Stimulated activated CD8-positive, alpha-beta memory T cell treated with anti-CD3 and anti-CD28 coated beads, Interleukin-12 subunit alpha, Interleukin-12 subunit beta, amount 100 ng/mL, for 4 hours (primary cell): ENCODE measurements at places on chromosomes 13 and 19.

GRCh38 chr13:44815623-44816022, 173.6 kb downstream of the NUFIP1 start:
- no peak for DNase-seq

GRCh38 chr13:36242761-36243160, 28.4 kb upstream of the SOHLH2 start:
- no peak for DNase-seq

- no peak for DNase-seq
Observed at GRCh38 chr13:76667551-76667950, 218.7 kb downstream of the KCTD12 start.

DNA sequence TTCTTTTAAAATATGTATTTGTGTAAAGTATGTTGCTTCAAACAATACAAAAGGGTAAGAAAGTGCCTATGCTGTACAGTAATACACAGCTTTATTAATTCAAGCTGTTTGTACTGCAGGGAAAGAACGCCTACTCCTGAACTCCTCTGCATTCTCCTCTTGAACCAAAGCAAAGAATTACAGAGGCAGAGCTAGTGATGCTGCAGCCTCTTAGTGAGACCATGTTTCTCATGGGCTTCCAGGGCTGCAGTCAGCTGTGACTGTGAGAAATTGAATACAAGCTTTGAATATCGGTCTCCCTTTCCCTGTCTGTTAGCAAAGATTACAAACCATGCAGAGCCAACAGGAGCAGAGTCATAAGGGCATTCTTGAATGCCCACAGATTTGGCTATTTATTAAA, 248.5 kb downstream of the SLITRK1 start:
- no peak for DNase-seq

DNA sequence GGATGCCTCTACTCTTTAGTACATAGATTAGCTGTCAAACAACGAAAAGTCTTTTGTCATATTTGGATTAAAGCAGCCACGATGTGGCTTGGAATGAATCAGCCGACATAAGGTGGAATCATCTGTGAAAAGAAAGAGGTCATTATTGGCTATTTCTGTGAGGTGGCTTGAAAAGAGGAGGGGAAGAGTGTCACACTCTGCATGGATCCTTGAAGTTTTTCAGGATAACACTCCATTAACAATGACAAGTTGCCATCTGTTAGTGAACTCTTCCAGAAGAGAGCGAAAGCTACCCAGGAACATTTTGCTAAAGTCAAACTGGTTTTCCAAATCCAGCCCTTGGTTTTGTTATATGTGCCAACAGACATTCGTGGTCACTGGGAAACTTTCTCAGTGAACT, 1604.8 kb downstream of the OLFM4 start:
- no peak for DNase-seq

- no peak for DNase-seq
Observed at GRCh38 chr13:113959198-113959597, 14.7 kb downstream of the C13orf46 start.

- DNase-seq, result no peak
Observed at GRCh38 chr13:112722433-112723263, 32.8 kb downstream of the ATP11A start.

- no peak for DNase-seq
Observed at GRCh38 chr13:41029629-41030028, 10.5 kb upstream of the ELF1 start.

GRCh38 chr13:111410232-111411021, 90.0 kb downstream of the TEX29 start:
- no peak for DNase-seq

DNA sequence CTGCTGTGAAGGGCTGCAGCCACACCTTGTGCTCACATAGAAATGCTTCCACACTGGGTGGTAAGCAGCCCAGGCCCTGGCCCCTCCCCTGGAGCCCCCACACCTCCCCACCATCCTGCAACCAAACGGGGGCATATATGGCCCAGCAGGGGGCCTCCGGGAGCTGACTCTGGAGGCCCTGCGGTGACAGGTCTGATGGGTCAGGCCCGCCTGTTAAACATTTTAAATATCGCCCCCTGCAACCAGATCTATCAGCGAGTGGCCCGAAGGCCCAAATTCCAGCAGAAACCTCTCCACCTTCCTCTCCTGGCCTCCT, 48.0 kb upstream of the KATNAL1 start:
- DNase-seq, result peak; percentile 25

DNA sequence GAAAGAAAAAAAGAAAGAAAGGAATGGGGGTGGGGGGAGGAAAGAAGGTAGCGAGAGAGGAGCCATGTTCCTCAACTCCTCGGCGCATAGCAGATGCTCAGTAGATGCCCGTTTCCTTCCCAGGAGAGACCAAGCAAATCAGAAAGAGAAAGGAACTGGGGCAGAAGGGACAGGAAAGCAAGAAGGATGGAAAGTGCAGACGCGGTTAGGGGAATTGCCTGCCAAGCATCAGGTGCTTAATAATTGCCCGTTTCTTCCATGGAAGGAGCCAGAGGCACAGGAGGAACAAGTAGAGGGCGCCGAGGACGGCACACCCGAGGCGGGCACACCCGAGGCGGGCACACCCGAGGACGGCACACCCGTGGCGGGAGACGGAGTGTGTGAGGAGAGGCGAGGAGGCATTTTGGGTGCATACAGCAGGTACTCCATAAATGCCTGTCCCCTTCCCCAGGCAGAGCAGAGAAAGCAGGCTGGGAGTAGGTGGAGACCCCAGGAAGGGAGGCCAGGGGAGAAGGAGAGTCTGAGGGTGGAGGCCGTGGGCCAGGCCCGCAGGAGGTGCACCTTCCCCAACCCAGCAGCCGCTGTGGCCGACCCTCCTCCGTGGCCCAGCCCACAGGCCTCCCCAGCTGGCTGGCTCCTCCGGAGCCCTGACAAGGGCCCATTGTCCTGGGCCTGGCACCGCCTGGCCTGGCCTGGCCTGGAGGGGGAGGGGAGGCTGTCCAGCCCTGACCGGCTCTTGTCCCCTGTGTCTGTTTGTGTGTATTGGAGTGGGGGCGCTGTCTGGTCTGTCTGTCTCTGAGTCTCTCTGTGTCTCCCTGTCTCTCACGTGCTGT, 14.6 kb downstream of the JOSD2 start:
- no peak for DNase-seq

GRCh38 chr19:33291623-33292534, 10.5 kb downstream of the CEBPA start:
- DNase-seq, result no peak

DNA sequence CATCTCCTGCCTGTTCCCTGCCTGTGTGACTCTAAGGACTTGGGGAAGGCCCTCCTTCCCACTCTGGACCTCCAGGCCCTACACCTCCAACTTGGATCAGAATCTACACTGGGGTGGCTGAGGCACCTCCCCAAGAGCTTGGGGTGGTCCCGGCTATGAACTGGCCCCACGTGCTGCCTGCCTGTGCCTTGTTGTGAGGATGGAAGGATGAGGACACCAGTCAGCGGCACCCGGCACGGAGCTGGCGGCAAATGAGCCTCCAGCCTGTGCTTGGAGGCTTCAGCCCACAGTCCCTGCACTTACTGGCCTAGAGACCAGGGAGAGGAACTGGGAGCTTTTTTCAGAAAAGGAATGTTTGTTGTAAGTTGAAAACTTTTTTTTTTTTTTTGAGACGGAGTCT, 8.5 kb downstream of the AKAP8 start:
- DNase-seq, result no peak

DNA sequence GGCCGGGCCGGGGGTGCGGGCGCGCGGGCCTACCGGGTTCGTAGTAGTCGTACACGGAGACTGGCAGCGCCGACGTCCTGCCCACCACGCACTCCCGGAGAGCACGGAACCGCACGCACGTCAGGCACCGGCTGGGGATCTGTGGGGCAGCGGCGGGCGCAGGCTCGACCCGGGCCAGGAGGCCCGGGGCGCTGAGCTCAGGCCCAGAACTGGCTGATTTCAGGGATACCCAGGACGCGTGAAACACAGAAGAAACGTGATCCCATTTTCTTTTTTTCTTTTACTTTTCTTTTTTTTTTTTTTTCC, 9.0 kb downstream of the F2RL3 start:
- DNase-seq, result no peak

DNA sequence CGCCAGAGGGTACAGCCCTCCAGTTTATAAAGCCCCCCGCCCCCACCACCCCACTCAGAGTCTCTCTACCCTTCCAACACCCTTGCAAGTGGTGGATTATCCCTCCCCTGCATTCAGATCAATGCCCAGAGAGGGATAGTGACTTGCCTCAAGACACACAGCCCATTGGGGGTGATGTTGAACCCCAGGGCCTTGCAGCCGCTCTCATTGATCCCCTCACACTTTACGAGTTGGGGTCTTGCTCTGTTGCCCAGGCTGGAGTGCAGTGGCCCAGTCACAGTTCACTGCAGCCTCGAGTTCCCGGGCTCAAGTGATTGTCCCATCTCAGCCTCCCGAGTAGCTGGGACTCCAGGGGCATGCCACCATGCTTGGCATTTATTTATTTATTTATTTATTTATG, 11.2 kb downstream of the TLE2 start:
- no peak for DNase-seq

DNA sequence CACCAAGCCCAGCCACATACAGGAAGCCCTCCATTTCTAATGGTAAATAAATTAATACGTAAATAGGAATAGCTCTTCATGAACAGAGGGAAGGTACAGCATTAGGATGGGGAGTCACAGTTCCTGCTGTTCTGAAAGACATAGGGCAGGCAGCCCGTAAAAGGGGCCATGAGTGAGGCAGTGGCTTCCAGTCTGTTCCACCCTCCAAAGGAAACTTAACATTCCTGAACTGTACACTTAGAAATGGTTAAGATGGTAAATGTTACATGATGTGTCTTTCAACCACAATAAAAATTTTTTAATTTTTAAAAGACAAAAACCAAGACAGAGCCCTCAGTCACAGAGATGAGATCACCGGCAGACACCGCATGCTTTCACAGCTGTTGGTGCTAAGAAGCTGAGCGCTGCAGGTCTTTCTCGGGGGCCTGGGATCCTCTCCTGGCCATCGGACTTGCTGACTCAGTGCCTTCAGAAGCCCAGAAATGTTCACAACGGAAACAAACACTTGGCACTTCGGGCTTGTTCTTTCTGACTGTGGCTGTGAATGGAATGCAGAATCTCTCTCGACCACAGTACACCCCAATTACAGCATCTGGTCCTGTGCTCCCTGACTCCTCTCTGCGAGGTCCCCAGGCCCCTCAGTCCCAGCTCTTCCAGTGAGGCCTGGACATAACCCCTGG, 36.4 kb downstream of the EPS15L1 start:
- no peak for DNase-seq

GRCh38 chr19:17536955-17537354, 18.5 kb upstream of the COLGALT1 start:
- no peak for DNase-seq

- DNase-seq, result no peak
Observed at GRCh38 chr19:35347171-35347929, at the start of gene FFAR1. FFAR1 (plus strand) TSS chr19:35347902; CDS start chr19:35351552, 3,650 bp downstream.

GRCh38 chr19:2675892-2676291, 26.6 kb downstream of the GNG7 start:
- no peak for DNase-seq

GRCh38 chr13:51785712-51786424, 18.1 kb downstream of the DHRS12 start:
- DNase-seq, result no peak

DNA sequence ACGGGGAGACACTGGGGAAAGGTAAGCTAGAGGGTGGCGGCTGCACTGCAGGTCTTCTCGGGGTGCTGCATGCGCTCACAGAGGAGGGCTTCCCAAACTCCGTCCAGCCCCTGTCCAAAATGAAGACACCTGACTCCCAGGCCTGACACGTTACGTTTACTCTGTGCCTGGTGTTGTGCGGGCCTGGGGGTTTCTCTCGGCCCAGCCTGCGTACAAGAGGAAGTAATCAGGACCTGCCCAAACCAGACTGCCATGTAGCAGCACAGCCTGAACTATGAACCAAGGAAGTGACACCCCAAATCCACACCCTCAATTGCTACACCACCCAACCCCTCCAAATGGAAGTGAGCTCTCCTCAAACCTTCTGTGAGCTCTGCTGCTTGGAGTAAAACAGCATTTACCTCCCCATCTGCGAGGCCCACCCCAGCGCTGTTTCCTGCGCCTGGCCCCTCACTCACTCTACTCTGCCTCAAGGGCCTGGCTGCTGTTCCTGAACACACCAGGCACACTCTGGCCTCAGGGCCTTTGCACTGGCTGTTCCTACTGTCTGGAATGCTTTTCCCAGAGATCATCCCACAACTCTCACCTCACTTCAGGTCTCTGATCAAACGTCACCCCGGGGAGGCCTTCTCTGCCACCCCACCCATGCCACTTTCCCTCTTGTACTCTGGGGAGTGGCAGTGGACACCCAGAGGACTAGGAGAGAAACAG, 3.0 kb downstream of the HSPBP1 start:
- no peak for DNase-seq

DNA sequence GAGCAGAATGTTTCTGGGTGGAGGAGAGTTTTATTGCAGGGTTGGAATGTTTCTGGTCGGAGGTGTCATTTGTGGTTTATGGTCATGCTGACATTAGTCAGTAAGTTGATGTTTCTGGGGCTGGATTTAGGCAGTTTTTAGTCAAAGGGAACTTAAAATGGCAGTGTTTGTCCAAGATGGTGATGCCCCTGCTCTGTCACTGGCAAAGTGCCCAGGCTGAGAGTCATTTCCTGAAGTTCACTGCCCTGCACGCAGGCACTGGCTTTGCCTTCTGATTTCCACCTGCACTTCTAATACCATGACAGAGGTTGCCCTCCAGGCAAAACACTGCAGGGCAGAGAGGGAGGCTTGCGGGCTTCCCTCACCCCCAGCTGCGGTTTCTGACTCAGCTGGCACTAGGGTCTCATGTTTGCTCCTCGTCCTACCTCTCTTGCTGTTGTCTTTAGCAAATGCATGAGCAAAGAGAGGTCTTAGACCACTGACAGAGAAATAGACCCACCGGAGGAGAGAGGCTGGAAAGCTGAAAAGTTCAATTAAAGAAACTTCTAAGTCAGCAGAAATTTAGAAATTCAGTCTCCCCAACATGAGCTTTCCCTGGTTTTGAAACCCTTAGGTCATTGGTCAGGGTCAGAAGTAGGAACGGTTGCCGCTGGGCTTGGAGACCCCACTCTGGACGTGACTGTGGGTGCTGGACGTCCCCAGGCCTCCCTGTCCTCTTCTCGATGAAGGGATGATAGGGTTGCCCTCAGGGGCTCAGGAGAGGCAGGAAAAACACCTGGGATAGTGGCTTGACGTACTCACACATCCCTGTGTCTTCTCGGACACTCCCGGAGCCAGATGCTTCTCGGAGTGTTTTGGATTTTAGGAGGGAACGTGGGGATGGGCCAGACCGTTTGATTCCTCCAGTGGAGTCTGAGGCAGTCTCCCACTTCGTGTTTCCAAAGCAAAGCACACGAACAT, 26.3 kb downstream of the TMEM255B start:
- no peak for DNase-seq

GRCh38 chr13:99693351-99693750, 192.1 kb downstream of the TM9SF2 start:
- no peak for DNase-seq

DNA sequence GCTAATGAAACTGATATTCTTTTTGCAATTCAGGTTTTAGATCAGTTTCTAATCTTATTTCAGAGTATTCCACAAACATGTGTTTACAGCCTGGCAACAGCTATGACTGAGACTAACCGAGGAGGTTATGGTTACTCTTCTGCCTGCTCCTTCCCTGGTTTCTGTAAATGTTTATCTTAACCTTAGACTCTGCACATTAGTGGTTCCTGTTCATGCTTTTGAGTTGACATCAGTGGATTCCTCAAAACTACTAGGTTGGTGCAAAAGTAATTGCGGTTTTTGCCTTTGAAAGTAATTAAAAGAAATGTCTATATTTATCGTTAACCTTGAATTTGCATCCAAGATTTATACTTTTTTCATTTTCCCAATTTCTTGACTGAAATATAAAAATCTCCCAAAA, 237.0 kb upstream of the TSHZ3 start:
- DNase-seq, result no peak

- DNase-seq, result no peak
Observed at GRCh38 chr19:2268480-2268830, 12.2 kb upstream of the JSRP1 start.
